ENCODE measurements at places on chromosomes 6 and 20.

- no peak for DNase-seq
Observed at GRCh38 chr20:59004493-59004762, 2.6 kb downstream of the CTSZ start.

- no peak for DNase-seq
Observed at GRCh38 chr6:21331235-21331634, 262.3 kb upstream of the SOX4 start.

- no peak for DNase-seq
Observed at GRCh38 chr6:12170351-12171092, 119.6 kb upstream of the EDN1 start.

DNA sequence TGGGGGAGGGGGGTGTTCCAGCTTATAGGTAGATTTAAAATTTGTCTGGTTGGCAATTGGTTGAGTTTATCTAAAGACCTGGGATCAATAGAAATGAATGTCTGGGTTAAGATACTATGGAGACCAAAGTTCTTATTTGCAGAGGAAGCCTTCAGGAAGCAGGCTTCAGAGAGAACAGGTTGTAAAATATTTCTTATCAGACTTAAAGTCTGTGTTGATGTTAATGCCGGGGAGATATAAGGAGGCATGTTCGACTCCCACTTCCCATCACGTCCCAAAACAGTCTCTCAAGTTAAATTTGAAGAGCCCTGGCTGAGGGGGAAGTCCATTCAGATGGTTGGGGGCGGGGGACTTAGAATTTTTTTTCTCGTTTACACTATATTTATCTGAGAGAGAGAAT lies 12.3 kb upstream of the BLCAP start:
- DNase-seq, result no peak

GRCh38 chr6:2715737-2716136 lies 35.0 kb downstream of the MYLK4 start:
- DNase-seq, result no peak

- DNase-seq, result no peak
Observed at GRCh38 chr6:34374508-34374907, 18.0 kb downstream of the NUDT3 start.

- DNase-seq, result no peak
Observed at GRCh38 chr6:136773473-136773796, 18.8 kb downstream of the MAP3K5 start.

DNA sequence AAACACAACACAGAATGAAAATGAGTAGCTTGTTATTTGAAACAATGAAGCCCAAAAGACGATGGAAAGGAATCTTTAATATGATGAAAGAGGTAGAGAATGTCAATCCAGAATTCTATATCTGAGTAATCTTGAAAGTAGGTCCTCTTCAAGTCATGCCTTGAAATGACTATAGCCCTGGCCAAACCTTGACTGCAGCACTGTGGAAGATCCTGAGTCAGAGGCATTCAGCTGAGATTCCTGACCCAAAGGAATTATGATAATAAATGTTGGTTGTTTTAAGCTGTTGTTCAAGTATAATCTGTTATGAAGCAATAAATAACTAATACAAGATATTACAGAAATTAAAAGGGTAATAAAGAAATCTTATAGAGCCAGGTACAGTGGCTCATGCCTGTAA lies 64.8 kb downstream of the IBTK start:
- no peak for DNase-seq

GRCh38 chr6:6225885-6226529 lies 94.5 kb downstream of the F13A1 start:
- DNase-seq, result no peak

GRCh38 chr6:156963712-156964700 lies 186.8 kb downstream of the ARID1B start:
- no peak for DNase-seq

- DNase-seq, result no peak
Observed at GRCh38 chr20:57244221-57244585, 22.2 kb downstream of the BMP7 start.

DNA sequence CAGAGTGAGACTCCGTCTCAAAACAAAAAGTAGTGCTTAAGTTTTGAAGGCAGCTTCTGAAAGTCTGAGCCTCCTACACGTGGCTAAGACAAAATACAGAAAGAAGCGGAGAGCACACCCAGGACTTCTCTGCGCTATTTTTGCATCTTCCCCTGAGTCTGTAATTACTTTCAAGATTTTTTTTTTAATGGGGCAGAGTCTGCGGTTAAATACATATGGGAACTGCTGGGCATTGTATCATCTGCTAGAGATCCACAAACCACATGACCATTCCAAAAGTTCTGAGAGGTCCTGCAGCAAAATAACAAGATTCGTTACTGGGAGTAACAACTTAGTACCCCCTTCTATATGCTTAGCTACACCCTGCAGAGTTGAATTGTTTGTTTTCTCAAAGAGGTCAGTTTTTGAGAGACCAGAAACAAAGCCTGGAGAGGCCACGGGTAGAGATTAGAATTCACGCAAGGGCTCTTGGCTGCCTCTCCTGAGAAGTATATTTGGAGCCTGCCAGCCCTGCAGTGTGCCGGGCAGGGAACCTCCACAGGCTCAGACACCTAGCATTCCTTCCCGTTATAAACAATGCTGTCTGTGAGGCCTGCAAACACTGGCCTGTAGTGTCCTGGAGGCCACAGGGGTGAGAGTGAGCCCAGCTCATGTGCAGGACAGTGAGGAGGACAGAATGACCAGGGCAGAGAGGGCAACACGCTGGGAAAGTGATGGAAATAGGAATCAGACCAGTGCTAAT lies 48.2 kb upstream of the FAM50B start:
- DNase-seq, result peak; percentile 38

DNA sequence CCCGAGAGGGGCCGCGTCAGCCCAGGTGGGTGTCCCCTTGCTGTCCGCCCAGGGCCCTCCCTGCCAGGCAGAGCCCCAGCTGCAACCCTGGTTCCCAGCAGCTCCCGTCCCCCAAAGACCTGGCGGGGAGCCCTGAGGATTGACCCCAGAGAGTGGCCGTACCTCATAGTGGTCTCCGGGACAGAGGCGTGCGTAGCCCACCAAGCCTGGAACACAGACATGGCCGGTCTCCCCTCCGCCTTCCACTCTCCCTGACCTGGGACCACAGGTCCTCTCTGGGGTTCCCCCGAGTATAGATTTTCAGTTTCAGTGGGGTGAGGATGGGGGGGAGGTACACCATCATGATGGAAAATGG lies 82.6 kb downstream of the RIPOR3 start:
- no peak for DNase-seq

DNA sequence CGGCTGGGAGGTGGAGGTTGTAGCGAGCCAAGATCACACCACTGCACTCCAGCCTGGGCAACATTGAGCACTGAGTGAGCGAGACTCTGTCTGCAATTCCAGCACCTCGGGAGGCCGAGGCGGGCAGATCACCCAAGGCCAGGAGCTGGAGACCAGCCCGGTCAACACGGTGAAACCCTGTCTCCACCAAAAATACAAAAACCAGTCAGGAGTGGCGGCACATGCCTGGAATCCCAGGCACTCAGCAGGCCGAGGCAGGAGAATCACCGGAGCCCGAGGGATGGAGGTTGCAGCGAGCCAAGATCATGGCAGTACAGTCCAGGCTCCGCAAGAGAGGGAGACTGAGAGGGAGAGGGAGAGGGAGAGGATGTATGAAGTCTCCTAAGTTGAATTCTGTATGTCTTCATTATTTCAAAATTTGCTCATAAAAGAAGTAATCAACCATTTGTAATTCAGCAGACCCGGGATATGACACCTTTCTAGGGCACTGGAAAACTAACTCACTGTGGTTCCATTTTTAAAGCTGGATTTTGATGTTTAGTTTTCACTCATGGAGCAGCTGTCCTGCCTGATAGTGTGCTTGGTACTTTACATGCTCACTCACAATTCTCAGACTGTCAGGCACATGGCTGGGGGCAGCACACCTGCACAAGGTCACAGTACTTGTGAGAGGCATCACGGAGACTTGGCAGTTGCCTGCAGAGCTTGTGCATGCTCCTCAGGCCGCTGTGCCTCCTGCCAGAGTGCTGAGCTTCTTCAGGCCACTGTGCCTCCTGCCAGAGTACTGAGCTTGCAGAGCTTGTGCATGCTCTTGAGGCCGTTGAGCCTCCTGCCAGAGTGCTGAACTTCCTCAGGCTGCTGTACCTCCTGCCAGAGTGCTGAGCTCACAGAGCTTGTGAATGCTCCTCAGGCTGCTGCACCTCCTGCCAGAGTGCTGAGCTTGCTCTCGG lies 106.2 kb downstream of the ERMARD start:
- DNase-seq, result no peak

DNA sequence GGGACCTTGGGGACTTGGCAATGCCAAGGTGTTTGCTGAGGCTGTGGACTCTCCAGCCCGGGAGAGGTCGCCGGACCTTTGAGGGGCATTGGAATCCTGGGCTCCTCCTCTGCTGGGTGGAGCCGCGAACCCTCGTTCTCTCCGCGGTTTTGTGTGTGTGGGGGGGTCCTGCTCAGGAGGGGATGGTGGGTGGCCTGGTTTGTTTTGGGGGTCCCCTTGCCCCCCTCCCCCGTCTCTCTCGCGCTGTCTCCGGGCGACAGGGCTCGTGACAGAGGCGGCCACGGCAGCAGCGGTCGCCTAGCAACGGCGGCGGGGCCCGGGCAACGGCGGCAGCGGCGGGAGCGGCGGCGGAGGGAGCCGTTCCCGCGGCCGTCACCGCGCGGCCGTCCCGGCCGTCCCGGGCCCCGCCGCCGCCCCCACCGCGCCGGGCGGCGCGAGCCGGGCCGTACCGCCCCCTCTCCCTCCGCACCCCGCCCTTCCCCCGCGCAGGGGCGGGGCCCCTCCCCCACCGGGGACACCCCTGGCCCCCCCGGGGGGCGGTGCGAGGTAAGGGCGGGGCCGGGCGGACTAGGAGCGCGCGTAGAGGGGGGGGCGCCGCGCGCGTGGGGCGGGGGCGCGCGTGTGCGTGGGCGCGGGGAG lies 7.8 kb downstream of the SYNGAP1 start:
- DNase-seq, result no peak

DNA sequence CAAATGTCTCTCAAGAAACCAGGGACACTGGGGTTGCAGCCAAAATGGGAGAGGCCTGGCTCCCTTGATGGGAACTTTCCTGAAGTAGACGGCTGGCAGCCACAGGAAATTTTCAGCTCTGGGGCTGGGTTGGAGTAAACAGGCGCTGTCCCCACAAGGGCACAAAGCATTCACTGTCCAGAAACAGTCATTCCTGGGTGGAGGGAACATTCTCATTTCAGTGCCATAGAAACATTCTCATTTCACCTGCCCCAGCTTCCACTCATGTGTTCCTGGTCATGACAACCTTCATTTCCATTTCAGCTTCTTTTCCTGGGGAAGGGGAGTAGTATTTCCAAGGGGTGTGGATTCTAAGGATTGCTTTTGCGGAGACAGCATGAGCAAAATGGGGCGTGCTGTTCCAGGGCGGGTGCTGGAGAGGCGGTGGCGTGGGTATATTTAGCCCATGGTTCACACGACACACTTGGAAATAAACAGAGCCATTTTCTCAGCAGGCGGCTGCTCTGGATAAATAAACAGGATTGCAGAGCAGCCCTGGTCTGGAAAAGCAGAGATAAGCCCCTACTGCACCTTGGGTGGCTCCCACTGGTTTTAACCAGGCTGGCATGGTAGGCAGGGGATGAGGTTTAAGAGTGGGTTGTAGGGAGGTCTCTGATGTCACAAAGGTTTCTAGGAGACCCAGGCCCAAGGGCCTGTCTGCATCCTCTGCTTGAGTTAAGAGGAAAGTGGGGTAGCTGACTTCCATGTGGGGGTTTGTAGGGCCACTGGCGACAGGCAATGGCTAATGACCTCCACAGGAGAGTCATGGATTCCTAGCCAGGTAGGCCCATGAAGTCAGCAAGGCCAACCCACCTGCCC lies 32.9 kb downstream of the COX4I2 start:
- DNase-seq, result no peak

GRCh38 chr6:159640722-159641482 lies 52.1 kb downstream of the SOD2 start:
- DNase-seq, result no peak

- no peak for DNase-seq
Observed at GRCh38 chr20:21714297-21715192, 9.1 kb downstream of the PAX1 start.

- DNase-seq, result no peak
Observed at GRCh38 chr6:76803038-76803580, 660.2 kb downstream of the HTR1B start.

- DNase-seq, result no peak
Observed at GRCh38 chr6:161649068-161649467, 375.2 kb upstream of the AGPAT4 start.

- DNase-seq, result no peak
Observed at GRCh38 chr6:38943964-38944363, 104.6 kb upstream of the GLP1R start.

GRCh38 chr6:68652117-68652536 lies 17.0 kb downstream of the ADGRB3 start:
- DNase-seq, result no peak

DNA sequence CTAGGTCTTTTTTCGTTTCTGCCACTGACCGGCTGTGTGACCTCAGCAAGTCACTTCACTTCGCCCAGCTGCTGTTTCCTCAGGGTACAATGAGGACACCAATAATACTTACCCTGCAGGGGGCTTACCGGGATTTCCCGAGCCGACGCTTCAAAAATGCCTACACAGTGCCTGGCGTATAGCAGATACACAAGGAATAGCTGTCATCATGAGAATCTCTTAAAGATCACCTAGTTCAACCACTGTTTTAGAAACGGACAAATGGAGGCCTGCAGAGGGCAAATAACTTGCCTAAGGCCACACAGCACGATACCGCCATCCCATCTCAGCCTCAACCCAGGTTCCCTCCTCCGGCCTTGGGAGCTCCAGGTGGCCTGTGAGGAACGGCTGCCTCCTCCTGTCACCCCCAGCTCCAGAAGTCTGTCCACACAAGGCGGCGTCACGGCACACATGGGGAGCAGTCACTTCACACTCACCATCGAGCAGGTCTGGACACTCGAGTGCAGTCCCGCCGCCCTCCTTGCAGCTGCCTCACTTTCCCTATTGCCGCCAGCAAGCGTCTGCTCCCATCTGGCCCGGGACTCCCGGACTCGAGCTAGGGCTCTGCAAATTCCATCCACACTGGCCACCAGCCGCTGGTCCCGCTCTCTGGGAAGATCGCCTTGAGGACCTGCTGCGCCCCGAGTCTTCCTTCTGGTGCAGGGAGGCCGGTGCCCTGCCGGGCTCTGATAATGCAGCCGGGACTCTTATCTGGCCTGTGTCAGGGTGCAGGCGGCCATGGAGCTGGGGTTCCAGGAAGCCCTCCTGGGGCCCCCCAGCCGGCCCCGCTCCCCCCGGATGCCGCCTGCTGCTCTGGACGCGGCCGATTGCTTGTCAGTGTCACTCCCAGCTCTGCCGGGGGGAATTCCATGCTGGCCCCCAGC lies at the start of gene RIPOR3:
Gene RIPOR3 (minus strand): TSS at position 893 of the 923 bp plus-strand sequence. CDS start 414 bp downstream, at position 479.
- DNase-seq, result no peak

GRCh38 chr6:54308986-54309315 lies 710 bp downstream of the TINAG start:
- DNase-seq, result no peak
